Iris pigment epithelial cell (primary cell): ENCODE measurements at places on chromosomes 7 and 10.
A peak's percentile ranks its signal among the peaks of the same experiment; 100 is the strongest.

DNA sequence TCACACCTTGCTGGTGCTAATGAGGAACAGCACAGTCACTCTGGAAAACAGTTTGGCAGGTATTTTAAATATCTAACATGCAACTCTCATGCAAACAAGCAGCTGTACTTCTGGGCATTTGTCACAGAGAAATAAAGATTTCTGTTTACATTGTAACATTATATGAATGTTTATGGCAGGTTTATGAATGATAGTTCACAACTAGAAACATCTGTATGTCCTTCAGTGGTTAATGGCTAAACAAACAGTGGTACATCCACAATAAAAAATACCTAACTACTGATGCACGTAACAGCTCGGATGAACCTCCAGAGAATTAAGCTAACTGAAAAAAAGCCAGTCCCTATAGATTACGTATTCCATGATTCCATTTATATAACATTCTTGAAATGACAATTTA, 109.6 kb downstream of the GPR37 start:
- DNase-seq = no peak

DNA sequence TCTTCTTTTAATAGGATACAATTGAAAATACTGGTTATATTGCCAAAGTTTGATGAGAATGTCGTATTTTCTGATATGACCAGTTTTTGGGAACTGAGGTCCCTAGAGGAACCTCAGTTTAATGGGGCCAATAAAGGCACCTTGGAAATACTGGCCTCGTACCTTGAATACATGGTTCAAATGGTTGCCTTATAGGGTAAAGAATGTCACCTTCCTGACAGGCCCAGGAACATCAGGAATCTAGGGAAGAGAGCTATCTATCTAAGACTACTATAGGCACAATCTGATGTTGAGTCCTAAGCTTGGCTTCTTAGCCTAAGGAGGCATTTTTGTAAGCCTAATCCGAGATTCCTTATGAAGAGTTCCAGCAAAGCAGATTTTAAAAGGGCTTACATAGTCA, 9.3 kb downstream of the SHTN1 start:
- no peak for DNase-seq

DNA sequence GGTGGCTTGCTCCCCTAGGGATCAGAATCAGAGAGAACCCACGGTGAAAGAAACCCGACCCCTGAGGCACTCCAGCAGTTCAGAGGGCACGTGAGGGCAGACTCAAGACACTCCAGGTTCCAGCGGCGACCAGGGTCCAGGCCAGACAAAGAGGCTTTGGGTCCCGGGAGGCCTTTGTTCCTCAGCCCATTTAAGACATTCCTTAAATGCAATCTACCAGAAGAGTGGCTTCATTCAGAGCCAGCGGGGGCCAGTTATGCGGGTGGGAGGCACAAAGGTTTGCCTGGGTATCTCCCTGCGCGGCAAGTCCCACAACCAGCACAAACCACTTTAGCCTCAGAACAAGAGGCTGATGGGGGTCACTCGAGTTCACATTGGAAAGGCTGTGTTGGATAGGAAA, 53.6 kb downstream of the AFAP1L2 start:
- DNase-seq = no peak

GRCh38 chr10:82321724-82322123, 446.7 kb downstream of the NRG3 start:
- no peak for DNase-seq

DNA sequence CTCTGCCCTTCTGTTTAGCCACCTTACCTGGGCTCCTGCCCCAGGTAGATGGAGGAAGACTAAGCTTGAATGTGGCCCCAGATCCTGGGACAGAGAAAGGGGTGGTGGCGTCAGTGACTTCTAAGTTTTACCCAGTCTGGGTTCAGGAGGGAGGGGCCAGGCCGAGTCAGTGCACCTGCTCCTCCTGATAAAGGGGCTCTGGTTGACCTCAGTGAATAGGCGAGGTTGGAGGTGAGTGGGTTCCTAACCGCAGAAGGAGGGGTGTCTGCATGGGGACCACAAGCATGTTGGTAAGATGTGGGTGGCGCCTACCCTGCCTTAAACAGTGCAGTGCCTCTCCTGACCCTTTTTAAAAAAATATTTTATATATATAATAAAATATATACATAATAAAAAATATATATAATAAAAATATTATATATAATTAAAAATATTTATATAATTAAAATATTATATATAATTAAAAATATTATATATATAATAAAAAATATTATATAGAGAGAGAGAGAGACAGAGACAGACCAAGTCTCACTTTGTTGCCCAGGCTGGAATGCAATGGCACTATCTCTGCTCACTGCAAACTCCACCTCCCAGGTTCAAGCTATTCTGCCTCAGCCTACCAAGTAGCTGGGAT, 97.3 kb upstream of the GTF2I start:
- DNase-seq = no peak

- peak; percentile 65 for DNase-seq
These were observed 781 bp upstream of the GRM8 start for GRCh38 chr7:127253281-127254162.

DNA sequence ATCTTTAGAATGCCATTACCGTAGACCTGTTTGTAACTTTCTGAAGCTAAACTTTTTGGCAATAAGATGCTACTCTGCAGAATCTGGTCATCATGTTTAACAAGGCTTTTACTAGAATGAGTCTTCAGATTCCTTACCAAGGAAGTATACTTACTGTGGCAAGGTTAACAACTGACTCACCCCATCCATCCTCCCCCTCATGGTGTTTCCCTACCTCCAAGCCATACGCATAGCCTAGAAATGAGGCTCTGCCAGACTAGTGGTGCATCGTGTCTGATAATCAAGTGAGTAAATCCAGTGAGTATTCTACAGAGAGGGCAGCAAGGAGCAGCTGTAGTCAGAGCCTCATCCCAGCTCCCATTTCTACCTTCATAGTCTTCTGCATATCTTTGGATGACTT, 223.6 kb downstream of the IPMK start:
- DNase-seq = peak; percentile 81

DNA sequence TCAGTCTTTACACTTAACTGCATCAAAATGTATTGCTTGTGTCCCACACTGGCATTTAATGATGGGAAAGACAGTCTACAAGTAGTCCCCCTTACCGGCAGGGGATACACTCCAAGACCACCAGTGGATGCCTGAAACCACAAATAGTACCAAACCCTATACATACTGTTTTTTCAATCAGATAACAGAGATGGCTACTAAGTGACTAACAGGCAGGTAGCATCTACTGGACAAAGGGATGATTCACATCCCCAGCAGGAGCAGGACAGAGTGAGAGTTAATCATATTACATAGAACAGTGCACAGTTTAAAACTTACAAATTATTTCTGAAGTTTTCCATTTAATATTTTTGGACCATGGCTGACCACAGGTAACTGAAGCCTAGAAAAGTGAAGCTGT, 13.2 kb downstream of the TMEM243 start:
- peak; percentile 46 for DNase-seq

GRCh38 chr7:22604246-22604645, 104.3 kb upstream of the STEAP1B start:
- DNase-seq = no peak

GRCh38 chr10:77493239-77493806, 144.3 kb downstream of the KCNMA1 start:
- no peak for DNase-seq

- no peak for DNase-seq
These were observed 111.2 kb upstream of the TCERG1L start for GRCh38 chr10:131422731-131423130.

DNA sequence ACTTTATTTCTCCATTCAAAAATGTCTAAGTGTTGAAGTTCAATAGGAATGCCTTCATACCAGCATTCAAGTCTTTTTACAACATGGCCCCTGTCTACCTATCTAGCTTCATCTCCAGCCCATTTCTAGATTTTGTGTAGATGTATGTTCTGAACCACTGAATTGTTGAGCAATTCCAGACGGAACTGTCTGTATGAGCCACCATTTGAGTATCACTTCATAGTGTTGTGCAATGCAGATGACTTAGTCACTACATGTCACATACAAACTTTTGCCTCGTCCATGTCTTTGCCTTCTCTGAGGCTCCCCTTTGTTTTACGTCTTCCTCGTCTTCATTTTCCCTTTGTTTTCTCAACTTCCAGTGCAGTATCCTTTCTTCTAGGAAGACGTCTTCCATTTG, 118.1 kb downstream of the INHBA start:
- DNase-seq = peak; percentile 58

GRCh38 chr7:113087071-113087998, 708 bp upstream of the GPR85 start:
- DNase-seq = peak; percentile 92

DNA sequence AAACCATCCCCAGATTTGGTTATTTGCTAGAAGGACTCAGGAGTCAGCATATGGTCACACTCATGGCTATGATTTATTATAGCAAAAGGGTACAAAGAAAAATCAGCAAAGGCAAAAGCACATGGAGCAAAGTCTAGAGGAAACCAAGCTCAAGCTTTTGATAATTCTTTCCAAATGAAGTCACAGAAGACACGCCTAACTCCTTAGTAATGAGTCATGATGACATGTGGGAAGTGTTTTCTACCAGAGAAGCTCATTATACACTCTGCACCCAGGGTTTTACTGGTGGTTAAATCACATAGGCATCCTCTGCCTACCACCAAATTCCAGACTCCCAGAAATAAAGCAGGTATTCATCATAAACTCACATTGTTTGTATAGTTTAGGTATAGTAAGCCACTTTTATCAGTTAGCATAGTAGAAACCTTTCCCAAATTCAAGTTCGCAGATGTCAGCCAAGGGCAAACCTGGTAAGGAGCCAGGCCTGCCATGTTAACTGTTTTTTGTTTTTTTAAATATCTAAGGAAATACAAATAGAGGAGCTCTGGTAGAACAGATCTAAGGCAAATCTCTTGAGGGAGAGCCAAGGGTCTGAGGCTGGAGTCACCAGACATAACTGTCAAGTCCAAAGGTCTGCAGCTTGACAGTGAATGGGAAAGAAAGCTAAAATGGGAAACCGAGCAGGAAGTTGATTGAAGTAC, 15.4 kb upstream of the HIBADH start:
- peak; percentile 97 for DNase-seq

DNA sequence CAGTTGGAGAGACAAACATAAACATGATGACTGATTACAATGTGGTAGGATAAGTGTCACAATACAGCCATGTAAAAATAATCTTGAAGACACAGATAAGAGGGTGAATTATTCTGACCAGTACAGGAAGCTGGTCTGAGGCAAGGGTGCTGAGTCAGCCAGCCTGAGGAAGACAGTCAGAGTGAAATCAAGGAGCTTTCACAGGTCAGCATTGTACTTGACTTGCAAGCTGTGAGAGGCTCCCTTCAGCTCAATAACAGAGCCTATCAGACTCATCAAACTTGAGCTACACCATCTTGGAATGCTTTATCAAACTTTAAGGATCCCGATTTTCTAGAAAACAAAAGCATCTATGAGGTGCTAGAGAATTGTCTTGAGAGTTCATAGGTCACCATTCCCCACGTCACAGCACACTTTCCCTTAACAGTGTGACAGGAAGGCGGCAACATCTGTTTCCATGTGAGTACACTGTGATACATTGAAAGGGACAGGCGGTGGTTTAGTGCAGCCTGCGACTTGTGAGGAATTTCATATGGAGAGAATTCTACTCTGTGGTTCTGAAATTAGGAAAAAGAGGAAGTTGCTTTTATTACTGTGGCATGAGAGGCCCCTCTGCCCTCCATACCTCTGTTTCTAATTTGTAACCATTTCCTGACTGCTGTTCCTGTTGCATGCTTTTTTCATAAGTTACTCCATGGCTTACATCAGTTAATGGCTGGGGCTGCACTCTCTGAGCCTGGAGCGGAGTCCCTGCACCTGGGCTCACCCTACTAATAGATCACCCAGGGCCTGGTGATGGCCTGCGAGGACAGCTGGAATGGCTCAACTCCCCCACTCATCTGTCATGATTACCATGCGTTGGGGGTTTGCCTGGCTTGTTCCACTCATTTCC, 417.1 kb downstream of the SUGCT start:
- peak; percentile 94 for DNase-seq

GRCh38 chr10:5698062-5698461, 13.4 kb downstream of the TASOR2 start:
- DNase-seq = no peak

DNA sequence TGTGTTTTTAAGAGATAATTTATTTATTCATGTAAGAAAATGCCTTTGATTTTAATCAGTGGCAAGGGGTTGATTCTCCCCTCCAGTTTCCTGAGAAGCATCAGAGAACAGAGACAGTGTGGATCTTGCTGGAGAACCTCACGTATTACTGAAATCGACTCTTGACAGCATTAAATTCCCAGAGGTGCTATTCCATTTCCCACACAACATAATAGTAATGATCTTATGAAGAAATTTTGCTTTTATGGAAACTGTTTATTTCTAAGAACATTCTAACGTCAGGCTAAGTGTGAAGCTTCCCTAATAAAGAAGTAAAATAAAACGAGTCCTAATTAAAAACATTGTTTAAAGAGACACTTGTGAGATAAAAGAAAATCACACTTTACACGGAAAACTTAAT, 293.1 kb upstream of the NRP1 start:
- DNase-seq = no peak

DNA sequence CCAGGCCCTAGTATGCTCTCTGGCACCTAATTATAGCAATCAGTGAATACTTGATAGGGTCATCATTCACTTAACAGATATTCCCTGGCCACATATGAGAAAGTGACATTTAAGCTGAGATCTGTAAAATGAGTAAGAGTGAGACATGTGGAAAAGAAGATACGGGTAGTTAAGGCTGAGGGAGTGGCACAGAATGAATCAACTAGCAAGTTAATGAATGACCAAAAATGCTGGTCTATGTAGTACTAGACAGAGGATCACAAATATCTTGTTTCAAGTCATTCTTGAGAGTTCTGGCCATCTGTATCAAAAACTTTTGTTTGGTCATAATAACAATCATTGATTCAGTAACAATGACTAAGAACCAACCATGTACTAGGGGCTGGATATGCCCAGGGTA, 954.9 kb downstream of the CNTNAP2 start:
- DNase-seq = no peak

GRCh38 chr7:96319439-96319838, 2.5 kb downstream of the SLC25A13 start:
- peak; percentile 46 for DNase-seq

- peak; percentile 62 for DNase-seq
These were observed 179.2 kb downstream of the SH3PXD2A start for GRCh38 chr10:103676058-103676785.

GRCh38 chr7:150739033-150739432, 1.8 kb downstream of the GIMAP5 start:
- DNase-seq = no peak

DNA sequence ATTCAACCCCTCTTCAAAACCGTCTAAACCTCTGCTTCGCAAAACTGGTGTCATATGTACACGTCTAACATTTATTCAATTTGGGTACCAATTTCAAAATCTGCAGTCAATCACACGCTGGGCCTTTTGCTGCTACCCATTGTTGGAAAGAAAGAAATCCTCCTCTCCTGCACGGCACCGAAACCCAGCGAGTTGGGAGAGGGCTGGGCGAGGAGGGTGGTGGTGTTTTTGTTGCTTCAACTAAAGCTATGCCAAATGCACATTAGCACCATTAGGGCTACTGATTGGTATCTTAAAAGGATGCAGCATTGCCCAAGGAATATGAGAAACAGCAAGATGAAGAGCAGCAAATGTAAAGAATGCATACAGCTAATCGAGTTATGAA, 7.8 kb downstream of the EBF3 start:
- no peak for DNase-seq
